HepG2 (cell line): ENCODE measurements at places on chromosomes 2 and 18. TPM values are rescaled to one million over a fixed set of nuclear protein-coding genes. Genes with fewer than 3 reads are reported as not detected.

Gene GPR35
- total RNA-seq, result 21.6 and 27.1 TPM in 2 replicates

DNA sequence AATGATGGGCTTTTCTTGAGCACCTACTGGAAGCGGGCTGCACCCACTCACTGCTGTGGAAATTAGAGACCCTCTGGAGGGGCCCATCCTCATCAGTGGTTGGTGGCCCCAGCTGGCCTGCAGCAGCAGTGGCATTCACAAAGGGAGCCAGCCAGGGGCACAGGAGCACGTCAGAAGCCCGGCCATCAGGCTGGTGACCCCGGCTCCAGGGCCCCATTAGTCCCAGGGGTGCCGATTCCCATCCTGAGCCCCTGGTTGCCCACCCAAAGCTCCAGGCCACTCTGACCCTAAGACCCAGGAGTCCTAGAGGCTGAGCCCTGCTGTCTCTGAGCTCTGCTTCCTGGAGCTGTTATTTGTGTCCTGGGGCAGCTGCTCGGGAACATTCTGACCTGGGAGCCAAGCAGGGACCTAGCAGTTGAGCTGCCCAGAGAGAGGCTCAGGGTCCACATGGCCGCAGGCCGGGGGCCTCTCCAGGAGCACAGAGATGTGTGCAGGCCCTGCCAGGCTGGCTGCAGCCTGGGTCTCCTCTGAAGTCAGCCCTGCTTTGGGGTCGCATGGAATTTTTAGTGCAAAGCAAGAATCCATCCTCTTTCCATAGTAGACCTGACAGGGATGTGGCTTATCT lies 207.2 kb downstream of the KLHL29 start:
- no peak overlapping the region for H3K27ac ChIP-seq
- no peaks in the 10 kb centered on the region for H3K36me3 ChIP-seq
- no peaks in the 10 kb centered on the region for H3K4me1 ChIP-seq

DNA sequence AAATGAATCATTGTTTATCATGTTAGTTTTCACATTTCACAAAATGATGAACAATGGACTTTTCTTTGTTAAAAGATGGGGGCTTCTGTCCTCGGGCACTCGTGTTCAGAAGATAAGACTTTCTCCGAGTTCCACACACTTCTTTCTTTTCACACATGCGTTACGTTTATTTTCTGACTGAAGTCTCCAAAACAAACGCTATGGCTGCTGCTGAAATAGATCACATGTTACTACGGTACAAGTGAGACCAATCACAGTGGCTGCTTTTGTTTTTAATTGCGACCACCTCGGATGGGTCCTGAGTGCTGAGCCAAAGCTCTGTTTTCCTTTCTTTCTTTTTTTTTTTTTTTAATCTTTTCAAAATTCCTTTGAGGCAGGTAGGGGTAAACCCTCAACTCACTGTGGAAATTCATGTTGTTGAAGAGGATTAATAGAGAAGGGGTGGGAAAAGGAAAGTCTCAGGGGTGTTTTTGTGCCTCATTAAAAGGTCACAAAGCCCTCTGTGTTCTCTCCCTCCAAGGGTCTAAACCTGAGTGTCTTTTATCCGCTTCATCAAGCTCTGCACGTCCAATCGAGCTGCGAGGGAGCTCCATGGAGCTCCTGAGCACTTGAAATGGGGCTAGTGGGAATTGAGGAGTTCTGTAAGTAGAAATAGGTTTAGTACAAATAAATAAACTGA lies 48.2 kb downstream of the ARL4C start:
- no peak for DNase-seq
- H3K4me3 ChIP-seq, result no peak overlapping the region
- H3K36me3 ChIP-seq, result no peaks in the 10 kb centered on the region
- H3K27me3 ChIP-seq, result peaks cover 13% of the 10 kb centered on the region; the same call in 2 of the 3 replicates
- no peak overlapping the region for H3K27ac ChIP-seq
- H3K4me1 ChIP-seq, result no peaks in the 10 kb centered on the region

Gene C2orf66
- total RNA-seq, result not detected in 2 replicates

GRCh38 chr18:9150121-9150520 lies 13.5 kb downstream of the ANKRD12 start:
- H3K27ac ChIP-seq, result no peak overlapping the region
- no peaks in the 10 kb centered on the region for H3K27me3 ChIP-seq
- H3K36me3 ChIP-seq, result peaks cover 6% of the 10 kb centered on the region; the same call in 1 of the 3 replicates
- H3K4me1 ChIP-seq, result peaks cover 43% of the 10 kb centered on the region

Gene CRYGC
- total RNA-seq, result 0.27 TPM in 1 of 2 replicates, not detected in the other

- H3K4me3 ChIP-seq, result no peak overlapping the region
- no peaks in the 10 kb centered on the region for H3K4me1 ChIP-seq
These were observed 308.9 kb upstream of the NT5C1B start for GRCh38 chr2:18898271-18898670.

Gene EEF1B2
- 1,731 and 2,041 TPM in 2 replicates for total RNA-seq

GRCh38 chr2:16861111-16861510 lies 195.5 kb upstream of the CYRIA start:
- H3K36me3 ChIP-seq, result no peaks in the 10 kb centered on the region
- no peak for DNase-seq
- H3K27ac ChIP-seq, result no peak overlapping the region
- no peak overlapping the region for H3K4me3 ChIP-seq

- H3K36me3 ChIP-seq, result no peaks in the 10 kb centered on the region
- H3K4me1 ChIP-seq, result peaks cover 19% of the 10 kb centered on the region
- no peak for DNase-seq
- no peak overlapping the region for H3K27ac ChIP-seq
These were observed 6.6 kb upstream of the DNAH7 start for GRCh38 chr2:196075196-196075595.

DNA sequence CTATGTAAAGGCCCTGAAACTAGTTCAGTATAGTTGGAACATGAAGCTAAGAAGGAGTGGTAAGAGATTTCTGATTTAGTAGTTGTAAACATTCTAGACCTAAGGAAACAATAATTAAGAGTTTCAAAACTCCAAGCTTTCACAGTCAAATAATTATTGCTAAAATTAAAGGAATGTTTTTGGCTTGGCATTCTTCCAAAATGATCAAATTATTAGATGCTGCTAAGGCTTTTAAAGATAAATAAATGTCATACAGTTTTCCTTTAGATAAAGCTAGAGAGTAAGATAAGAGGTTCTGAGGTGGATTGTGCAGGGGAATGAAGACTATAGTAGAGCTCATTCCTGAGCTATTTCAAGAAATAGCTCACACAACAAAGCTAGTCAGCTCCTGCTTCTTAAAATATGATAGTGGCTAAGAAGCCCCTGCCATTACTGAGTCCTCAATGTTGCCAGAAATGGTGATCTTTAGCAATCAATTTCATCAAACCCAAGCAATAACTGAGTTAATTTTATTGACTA lies 45.3 kb downstream of the ZC3H15 start:
- H3K36me3 ChIP-seq, result no peaks in the 10 kb centered on the region
- H3K4me3 ChIP-seq, result no peak overlapping the region
- DNase-seq, result no peak
